Activated naive CD8-positive, alpha-beta T cell treated with anti-CD3 and anti-CD28 coated beads, Interleukin-2, amount 50 U/mL, for 16 hours (primary cell): ENCODE measurements at places on chromosomes 4 and X.

- no peak for DNase-seq
These were observed 162.3 kb upstream of the PSAPL1 start for GRCh38 chr4:7596918-7597606.

DNA sequence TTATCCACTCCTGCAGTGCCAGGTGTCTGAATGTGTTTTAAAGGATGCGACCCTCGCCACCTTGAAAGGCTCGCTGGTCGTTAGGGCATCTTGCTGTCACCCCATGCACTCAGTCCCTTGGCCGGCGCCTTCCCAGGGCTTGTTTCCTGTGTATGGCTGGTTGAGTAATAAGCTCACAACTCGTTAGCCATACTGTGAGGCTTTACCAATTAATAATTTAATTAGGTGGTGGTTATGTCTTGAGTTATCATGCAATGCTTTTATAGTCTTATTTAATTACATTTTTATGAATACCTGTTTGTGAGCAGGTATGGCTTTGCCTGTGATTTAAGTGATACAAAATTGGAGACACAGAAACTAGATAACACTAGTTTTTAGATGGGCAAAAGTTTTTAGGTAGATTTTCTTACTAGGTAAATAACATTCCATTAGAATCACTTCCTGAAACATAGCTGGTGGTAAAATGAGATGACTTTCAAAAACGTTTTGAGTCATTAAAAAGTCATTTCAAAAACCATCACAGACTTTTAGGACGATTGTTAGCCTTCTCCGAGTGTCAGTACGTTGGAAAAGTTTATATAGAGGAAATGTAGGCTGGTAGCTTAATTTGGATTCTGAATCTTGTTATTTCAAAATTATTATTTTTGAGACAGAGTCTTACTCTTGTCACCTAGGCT lies 18.2 kb downstream of the PTTG2 start:
- no peak for DNase-seq

DNA sequence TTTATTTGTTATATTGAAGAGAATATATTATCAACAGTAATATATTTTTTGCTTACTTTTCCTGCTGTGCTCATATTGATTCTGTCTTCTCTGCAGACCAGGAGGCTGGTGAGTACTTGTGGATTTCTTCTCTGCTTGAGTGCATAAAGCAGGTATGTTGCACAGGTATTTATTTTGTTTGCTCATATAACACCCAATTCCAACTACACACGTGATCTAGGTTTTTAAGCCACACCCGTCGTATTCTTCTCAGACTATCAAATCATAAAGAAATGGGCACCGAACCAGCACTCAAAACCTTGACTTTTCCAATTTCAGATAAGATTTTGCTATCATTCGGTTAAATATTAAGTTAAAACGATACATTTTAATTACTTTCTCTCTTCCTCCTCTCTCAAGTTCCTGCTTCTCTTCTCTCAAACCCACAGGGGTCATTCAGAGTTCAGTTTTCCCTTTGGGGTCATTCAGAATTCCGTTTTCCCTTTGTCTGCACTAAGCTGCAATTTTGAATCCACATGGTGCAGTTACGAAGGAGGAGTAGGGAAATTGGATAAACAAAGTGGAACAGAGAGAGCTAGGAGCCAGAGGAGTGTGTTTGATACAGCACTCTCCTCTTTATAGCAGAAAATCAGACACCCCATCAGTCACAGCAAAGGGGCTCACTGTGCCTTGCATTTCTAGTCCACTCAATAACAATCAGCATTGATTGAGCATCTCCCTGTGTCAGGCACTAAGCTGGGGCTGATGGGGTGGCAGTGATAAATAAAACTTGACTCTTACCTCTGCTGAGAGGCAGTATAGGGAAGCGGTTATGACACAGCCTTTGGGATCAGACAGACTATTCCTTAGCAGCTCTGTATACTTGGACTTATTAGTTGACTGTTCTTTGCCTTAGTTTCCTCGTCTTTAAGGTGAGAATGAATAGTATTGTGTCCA lies at the start of gene ADH1C:
Gene ADH1C (minus strand): TSS at position 145 of the 936 bp plus-strand sequence. CDS start 71 bp downstream, at position 74.
- no peak for DNase-seq

DNA sequence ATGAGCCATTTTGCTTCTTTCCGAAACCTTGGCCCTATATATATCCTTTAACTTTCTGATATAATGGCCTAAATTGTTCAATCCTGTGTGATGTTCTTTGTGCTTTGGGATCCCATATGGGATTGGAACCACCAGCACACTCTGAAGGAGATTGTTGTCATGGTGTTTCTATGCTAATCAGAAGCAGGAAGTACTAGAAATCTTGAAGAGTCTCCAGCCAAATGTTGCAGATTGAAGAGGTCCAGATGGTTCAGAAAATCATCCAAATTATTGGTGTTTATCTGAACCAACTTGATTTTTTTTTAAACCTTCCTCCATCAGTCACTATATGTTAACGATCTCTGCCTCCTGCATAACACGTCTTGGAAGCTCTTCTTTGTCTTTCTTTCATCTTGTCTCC lies 72.8 kb downstream of the KIT start:
- DNase-seq: no peak

DNA sequence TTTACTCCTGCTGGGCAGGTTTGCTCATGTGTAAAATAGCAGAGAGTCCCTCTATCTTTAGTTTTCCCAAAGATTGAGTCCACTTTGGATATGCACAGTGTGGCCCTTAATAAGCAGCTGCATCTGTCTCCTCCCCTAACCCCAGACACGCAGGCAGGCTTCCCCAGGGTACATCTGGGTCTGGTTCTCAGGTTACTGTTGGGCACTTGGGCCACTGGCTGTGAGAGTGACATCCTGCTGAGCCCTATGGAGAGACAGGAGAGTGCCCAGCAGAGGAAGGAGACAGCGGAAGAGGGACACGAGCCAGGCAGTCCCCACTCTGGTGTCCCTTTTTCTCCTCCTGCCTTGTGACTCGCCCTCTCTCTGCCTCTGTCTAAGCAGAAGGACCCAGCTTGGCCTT lies 16.0 kb downstream of the XK start:
- DNase-seq: no peak

DNA sequence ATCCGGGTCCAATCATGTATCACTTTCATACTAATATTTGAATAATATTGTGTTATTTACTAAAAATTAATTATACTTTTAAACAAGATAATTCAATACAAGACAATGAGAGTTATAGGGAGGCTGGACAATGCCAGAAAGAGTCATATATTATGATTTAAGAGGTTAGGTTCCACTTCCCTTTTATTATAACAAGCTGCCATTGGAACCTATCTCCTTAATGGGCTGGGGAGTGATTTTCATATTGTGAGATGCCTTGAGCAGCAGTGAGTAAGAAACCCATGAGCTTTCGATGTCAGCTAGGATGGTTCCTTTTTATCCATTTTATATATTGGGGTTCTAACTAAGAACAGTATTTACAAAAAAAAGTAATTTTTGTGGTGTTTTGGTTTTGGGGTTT lies 91.8 kb downstream of the MAB21L2 start:
- DNase-seq: no peak

DNA sequence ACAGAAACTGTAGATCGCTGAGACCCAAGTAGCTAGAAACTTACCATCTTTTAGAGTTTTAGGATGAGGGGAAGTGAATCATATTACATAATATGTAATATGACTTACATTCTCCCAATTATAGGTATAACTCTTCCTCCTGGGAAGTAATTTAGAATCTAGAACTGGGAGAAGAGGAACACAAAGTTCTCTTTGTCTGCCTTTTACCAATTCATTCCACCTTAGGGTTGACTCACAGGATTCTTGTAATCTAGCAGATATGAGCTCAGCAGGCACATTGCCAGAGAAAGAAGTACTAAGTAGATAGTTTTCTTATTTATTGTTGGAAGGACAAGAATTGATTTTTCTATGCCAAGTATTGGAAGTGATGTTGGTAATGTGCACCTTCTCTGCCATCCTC lies 58.0 kb upstream of the CCSER1 start:
- DNase-seq: no peak

- DNase-seq: no peak
These were observed 154.5 kb upstream of the SLC4A4 start for GRCh38 chr4:71184195-71184781.

GRCh38 chrX:24396931-24397279 lies 36.5 kb downstream of the SUPT20HL1 start:
- DNase-seq: no peak

DNA sequence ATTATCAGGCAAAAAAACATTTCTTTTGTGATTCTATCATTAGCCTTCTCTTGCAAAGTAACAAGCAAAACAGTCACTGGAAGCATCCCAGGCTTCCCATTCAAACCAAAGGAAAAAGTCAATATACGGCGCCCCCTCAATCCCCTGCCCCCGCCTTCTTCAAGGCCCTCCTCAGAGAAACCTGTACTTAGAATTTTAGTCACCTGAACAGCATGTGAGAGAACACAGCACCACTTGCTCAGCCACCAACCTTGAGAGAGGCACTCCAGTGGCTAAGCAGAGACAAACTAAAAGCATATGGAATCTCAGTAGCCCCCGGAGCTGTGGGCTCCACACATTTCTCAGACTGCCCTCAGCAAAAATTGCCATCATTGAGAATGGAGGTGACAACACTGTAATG lies 25.2 kb downstream of the LEF1 start:
- DNase-seq: no peak

GRCh38 chr4:38752941-38753806 lies 29.6 kb downstream of the TLR10 start:
- no peak for DNase-seq
